Brain microvascular endothelial cell (primary cell): ENCODE measurements at places on chromosomes 16 and 17.

- no peak for DNase-seq
These were observed 22.3 kb upstream of the PLCG2 start for GRCh38 chr16:81756615-81757356.

GRCh38 chr17:75763613-75764416 is 1.2 kb downstream of the GALK1 start:
- no peak for DNase-seq

GRCh38 chr17:69286257-69286656 is 40.7 kb downstream of the ABCA5 start:
- no peak for DNase-seq

DNA sequence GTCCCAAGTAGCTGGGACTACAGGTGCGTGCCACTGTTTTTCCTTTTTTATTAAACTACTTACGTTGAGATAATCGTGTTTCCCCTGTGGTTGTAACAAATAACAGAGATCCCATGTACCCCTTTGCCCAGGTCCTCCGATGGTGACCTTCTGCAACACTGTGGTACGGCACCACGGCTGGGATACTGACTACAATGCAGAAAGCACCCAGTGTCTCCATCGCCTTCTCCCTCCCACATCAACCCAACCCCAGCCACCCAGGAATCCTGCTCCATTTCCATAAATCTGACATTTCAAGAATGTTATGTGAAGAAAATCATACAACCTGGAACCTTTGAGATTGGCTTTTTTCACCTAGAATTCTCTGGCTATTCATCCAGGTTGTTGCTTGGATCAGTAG is 22.1 kb downstream of the MPRIP start:
- DNase-seq, result no peak

DNA sequence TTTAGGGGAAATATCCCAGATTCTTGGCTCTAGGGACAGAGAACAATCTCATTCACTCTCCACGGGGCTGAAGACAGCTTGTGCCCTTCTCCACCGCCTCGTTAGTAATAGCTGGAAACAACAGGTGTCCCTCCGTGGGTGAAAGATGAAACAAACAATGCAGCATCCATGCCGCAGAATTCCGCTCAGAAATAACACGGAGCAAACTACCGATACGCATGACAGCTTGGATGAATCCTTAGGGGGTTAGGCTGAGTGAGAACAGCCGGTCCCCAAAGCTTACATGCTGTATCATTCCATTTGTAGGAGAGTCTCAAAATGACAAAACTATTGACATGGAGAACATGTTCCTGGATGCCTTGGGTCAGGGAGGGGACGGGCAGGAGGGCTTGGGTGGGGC is 29.4 kb upstream of the CACNG1 start:
- DNase-seq, result no peak

DNA sequence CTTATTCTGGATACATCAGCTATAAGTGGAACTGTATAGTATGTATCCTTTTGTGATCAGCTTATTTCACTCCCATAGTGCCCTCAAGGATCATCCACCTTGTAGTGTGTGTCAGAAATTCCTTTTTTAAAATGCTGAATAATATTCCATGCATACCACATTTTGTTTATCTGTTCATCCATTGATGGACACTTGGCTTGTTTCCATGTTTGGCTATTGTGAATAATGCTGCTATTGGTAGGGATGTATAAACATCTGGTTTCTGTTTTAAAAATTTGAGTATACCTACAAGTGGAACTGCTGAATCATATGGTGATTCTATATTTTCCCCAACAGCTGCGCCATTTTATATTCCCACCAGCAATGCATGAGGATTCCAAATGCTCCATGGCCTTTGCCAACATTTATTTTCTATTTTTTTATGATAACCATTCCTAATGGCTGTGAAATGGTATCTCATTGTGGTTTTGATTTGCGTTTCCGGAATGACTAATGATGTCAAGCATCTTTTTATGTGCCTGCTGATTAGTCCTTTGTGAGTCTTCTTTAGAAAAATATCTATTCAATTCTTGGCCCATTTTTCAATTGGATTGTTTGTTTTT is 11.6 kb downstream of the RCVRN start:
- DNase-seq, result no peak

- DNase-seq, result peak; percentile 13
These were observed 102.5 kb downstream of the MRM1 start for GRCh38 chr17:36703860-36704266.

DNA sequence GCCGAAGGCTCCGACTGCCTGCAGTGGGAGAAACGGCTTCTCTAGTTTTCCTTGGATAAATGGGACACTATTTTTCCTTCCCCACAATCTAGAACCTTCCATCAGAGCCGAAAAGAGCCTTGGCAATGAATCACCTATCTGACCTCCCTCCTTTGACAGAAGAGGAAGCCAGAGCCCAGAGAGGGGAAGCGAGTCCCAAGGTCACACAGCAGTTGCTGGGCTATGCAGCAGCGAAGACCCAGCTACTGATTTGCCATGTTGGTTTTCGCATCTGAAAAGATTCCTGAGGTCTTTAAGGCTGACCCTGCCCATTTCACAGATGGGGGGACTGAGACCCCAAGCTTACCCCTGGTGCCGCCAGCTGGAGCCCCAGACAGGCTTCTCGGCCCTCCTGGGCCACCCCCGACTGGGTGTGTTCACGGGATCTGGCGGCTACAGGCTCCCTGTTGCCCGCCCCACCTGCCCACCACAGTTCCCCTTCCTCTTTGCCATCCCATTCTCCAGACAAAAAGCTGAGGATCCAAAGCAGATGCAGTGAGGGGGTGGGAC is 45.9 kb downstream of the RAI1 start:
- DNase-seq, result no peak

DNA sequence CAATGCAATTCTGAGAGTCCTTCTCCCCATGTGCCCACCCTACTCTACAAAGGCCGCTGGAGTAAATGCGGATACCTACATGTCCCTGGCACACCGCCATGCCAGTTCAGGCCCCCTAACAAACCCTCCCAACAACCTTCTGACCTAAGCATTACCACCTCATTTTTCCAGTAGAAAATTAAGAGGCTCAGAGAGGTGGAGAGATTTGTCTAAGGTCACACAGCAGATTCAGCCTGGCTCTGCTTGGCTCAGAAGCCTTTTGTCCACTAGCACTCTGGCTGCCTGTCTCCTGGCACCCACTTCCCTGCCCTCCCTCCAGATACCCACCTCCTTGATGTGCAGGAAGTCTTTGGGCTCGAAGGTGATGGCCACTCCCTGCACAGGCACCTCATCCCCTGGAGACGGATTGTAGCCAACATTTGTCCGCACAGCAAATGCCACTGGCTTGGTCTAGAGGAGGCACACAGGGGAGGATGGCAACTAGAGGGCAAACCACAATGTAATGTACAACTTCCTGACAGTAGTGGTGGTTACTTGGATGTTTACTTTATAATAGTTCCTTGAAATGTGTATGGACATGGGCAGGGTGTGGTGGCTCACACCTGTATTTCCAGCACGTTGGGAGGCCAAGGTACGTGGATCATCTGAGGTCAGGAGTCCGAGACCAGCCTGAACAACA is 10.2 kb downstream of the CACNB1 start:
- DNase-seq, result no peak

GRCh38 chr17:41322094-41322902 is 6.8 kb upstream of the KRTAP17-1 start:
- DNase-seq, result peak; percentile 64

GRCh38 chr16:73058221-73058615 is 10.3 kb upstream of the ZFHX3 start:
- DNase-seq, result no peak

- no peak for DNase-seq
These were observed 6.8 kb downstream of the MTSS2 start for GRCh38 chr16:70678898-70679670.

DNA sequence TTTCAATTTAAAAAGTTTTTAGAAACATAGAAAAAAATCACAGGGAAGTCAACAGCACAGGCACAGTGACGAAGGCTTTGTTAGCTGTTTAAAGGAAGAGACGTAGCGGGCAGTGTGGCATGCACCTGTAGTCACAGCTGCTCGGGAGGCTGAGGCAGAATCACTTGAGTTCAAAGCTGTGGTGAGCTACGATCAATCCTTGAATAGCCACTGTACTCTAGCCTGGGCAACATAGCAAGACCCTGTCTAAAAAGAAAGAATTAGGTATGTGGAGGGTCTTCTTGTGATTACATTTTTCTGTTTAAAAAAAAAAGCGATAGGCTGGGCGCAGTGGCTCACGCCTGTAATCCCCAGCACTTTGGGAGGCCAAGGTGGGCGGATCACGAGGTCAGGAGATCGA is 50.1 kb downstream of the FOXK2 start:
- no peak for DNase-seq

GRCh38 chr16:82755570-82756282 is 129.0 kb downstream of the CDH13 start:
- no peak for DNase-seq

DNA sequence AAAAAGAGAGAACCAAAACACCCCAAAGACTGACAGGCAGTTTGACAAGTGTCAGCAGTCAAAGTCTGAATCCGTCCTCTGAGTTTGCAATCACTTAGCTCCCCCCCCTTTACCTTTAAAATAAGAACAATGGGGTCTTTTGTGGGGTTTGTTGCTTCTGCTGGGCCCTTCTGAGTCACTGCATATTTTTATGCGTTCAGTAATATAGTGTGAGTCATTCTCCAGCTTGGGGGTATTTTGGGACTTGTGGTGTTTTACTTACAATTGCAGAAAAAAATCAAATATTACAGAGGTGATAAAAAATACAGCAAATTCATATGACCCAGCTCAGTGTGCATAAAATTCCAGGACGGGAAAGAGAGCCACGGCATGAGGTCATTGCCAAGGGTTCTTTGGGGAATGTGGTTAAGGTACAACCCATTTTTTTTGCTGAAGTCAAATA is 120.1 kb downstream of the CYLD start:
- DNase-seq, result peak; percentile 68

DNA sequence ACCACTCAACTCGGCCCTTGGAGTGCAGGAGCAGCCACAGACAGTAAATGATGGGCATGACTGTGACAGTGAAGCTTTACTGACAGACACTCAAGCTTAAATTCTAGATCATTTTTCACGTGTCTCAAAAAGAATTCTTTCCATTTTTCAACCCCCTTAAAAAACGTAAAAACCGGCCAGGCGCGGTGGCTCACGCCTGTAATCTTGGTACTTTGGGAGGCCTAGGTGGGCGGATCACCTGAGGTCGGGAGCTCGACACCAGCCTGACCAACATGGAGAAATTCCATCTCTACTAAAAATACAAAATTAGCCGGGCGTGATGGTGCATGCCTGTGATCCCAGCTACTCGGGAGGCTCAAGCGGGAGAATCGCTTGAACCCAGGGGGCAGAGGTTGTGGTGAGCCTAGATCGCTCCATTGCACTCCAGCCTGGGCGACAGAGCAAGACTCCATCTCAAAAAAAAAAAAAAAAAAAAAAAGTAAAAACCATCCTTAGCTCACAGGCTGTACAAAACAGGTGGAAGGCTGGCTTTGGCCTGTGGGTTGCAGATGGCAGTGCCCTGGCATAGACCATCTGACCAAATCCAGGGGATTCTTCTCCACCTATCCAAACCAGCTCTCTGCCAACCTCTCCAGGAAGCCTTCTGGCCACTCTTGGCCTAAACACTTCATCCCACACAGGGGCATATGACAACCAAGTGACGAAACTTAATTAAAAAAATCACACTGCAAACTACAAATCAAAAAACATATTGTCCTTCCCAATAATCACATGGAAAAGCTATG is 18.3 kb downstream of the TBC1D16 start:
- no peak for DNase-seq

DNA sequence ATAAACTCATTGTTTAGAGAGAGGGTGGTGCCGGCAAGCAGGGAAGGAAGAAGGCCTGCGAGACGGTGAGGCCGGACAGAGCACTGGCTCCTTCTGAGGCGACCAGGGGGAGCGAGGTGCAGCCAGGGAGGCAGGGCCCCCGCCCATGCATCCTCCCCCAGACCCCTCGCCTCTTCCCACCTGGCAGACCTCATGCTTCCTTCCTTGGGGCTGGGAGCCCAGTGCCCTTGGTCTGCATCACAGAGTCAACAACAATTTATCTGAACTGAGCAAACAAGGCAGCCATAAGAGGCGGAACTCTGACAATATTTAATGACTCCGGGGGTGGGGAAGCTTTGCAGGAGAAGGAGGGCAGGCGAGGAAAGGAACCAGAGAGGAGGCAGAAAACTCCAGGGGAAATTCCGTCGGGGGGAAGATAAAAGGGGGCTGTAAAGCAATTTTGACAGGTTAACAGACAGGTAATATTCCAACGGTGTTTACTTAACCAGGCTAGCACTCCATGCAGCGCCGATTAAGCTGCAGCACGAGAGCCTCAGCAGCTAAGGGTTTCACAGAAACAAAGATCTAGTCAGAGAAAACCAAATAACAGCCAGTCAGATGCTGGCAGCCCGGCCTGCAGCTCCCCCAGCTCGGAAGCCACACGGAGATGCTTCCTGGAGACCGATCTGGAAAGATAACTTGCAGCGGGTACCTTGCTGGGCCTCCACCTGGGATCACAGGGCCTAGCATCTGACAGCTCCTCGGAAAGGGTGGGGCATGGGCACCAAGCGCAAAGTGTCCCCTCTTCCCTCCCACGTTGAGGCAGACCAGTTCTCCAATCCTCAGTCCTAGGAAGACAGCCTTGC is 398.2 kb downstream of the SOX9 start:
- DNase-seq, result no peak

- DNase-seq, result no peak
These were observed 145.0 kb downstream of the SLC39A11 start for GRCh38 chr17:72947475-72947874.

GRCh38 chr16:77298418-77299360 is 99.5 kb downstream of the SYCE1L start:
- peak; percentile 98 for DNase-seq

DNA sequence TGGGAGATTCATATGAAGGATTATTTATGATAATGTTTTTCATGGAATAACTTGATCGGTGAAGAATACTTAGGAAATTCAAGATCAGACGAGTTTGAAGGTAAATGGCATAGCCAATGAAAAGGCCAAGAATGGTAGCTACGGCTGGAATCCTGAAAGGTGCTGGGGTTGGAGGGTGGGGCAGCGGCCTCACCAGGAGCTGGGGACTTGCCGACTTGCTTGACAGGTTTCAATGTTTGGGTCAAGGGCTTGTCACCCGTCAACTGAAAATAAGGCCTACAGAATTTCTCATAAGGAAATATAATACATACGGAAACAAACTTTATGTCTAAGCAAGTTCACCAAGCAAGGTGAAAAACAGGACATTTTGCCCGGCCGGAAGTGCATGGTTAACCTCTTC is 9.9 kb downstream of the CRYM start:
- DNase-seq, result no peak

- DNase-seq, result no peak
These were observed 36.8 kb downstream of the ADCY7 start for GRCh38 chr16:50303041-50303604.

DNA sequence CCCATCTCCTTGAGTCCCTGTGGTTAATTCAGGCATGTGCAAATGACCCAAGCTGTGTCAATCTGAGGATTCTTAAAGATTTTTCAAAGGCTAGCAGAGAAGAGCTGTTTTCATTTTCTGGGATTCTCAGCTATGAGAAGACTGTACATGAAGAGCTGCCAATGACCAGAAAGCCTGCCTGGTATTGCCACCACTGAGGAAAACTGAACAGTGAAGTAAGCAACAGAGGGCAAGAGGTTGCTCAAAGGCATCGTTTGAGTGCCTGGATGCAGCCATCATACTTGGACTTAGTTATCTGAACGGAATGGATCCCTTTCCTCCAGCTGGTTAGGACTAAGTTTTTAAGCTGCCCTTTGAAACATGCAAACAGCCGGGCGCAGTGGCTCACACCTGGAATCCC is 38.4 kb downstream of the FAM20A start:
- no peak for DNase-seq
